ENCODE measurements at places on chromosomes 2 and 18. TPM values are rescaled to one million over a fixed set of nuclear protein-coding genes. Genes with fewer than 3 reads are reported as not detected.

Gene RPRM
- total RNA-seq, result not detected

Gene GPR155
- total RNA-seq, result 10.9 TPM

Gene IL36A
- not detected for total RNA-seq

Gene ACMSD
- total RNA-seq, result not detected

Gene FEV
- not detected for total RNA-seq

Gene LRRTM1
- 0.32 TPM for total RNA-seq

Gene GATA6
- 76.2 TPM for total RNA-seq

Gene DYTN
- total RNA-seq, result not detected

Gene SPATS2L
- 144 TPM for total RNA-seq

Gene LYG2
- total RNA-seq, result not detected

Gene CREG2
- total RNA-seq, result 0.81 TPM

GRCh38 chr2:165796129-165796528, 2.1 kb upstream of the GALNT3 start:
- DNase-seq, result no peak

DNA sequence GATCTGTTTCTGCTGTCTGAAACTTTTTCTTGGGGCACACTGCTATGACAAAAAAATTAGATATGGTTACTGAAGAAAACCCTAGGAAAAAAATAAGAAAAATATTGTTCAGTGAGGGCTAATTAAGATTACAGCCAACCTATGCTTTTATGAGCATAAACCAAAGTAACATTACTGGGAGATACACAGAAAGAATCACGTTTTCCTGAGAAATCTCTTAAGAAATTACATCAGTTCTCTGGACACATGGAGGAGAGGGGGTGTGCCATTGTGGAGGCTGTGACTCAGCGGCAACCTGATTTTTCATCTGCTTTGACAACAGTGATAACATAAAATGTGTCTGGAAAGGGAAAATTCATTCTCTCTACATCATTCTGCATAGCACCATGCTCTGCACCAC, 13.4 kb upstream of the NMI start:
- no peak for DNase-seq

DNA sequence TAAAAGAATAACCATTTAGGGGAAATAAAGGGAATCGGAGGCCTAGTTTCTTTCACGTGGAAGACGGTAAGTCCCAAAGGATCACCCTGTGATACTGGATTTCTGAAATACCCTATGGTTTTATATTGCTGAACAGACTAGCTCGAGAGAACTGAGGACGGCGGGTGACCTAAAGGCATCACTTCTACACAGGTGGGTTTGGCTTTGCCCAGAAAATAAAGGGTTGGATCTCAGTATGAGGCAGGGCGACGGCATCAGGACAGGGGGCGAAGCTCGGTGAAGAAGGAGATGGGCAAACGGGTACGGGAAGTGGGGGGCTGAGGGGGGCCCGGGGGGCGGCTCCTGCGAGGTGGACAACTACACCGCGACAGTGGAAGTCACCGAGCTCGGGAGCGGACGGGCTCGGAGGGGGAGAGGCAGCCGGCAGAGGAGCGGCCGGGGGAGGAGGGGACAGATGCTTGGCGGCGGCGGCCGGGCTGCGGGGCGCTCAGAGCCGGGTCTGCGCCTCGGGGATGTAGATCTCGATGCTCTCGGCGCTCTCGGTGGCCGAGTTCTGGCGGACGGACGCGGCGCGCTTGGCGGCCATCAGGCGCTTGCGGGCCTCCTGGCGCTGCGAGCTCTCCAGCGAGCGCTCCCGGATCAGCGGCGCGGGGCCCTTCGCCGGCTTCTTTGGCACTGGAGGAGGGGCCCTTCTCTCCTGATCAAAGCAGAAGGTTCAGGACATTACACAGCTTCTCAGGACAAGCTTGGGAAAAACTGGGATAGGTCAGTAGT, 48.9 kb downstream of the TGIF1 start:
- DNase-seq, result no peak

- DNase-seq, result no peak
Measured at GRCh38 chr2:238376884-238377391, 49.8 kb upstream of the ASB1 start.

DNA sequence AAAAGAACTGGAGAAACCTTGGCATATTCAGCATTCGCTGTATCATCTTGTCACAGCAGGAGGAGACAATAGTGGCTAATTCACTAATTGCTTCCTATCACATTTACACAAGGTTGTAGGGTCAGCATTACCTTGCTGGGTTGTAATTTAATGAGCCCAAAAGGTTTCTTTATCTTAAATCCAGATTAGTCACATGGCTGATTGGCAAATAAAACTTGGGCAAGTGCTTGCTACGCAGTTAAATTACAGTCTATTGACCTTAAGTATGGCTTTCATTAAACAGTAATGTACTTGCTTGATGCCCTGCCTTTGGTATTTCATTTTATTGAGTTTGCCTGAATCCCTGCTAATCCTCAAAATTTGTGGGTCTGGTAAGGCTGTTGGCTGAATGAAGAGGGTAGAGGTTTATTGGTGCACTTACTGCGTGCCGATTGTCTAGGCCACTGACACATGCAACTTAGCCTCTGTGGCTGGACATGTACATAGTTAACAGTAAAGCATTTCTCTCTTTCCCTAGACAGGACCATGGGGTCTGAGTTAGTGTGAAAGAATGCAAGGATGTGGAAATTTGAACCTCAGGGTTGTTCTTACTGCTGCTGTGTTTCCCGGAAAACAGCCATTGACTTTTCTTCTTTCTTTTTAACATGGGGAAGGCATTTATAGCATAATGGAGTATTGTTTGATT, 34.3 kb downstream of the FMNL2 start:
- DNase-seq, result no peak

DNA sequence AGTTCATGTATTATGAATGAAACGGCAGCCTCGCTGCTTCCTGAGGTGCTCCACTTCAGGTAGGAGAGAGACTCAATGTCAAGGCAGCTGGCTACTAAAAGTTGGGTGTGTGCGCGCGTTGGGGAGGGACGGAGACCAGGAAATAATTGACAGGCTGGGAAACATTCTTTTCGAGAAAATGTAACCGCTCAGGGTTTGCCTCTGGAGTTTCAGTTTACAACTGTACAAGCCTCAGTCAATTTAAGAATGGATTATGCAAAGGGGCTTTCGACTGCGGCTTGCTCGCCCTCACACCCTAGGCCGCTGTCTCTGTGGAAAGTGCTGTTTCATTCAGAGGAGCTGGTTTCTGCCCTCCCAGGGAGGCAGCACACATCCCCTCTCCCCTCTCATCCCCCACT, 4.4 kb upstream of the SPRED2 start:
- no peak for DNase-seq

- DNase-seq, result no peak
Measured at GRCh38 chr2:98518101-98518500, 73.4 kb downstream of the INPP4A start.

DNA sequence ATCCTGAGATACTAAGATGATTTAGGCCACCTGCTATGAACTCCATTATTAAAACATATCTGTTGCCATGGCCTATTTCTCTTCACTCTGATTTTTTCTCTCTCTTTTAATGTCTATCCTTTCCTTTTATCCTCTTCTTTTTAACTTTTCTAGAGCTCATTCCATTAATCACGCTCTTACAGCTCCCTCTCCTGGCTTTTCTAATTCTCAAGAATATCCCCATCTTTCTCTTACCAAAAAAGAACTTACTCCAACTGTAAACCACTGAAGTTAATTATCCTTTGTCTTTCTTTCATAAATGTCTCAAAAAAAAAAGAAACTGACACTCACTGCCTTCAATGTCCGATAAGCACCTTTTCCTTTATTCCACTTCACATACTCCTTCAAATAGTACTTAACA, 7.9 kb downstream of the PPP3R1 start:
- no peak for DNase-seq

- DNase-seq, result no peak
Measured at GRCh38 chr2:133040170-133040569, 370.2 kb upstream of the LYPD1 start.

GRCh38 chr2:233003658-233004555, 9.1 kb downstream of the NGEF start:
- peak; percentile 58 for DNase-seq

GRCh38 chr2:238338710-238339394, 18.5 kb downstream of the TRAF3IP1 start:
- no peak for DNase-seq

DNA sequence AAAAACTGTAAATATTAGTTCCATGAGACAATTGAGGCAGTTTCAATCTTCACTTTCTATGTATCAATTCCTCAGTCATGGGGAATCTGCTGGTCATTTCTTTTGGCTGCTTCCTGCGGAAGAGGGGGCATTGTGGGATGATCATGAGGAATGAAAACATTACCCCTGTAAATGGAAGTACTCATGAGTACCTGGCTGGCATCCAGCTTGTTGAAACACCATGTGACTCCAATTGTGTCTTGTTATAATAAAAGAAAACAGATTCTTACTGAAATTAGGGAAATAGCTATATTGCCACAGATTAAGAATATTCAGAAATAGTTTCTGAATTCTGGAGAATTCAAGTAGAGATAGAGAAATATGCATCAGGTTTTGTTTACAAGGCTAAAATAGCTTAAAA, 41.6 kb upstream of the GPR39 start:
- DNase-seq, result no peak

GRCh38 chr2:157523270-157524247, 79.7 kb upstream of the CYTIP start:
- DNase-seq, result no peak

DNA sequence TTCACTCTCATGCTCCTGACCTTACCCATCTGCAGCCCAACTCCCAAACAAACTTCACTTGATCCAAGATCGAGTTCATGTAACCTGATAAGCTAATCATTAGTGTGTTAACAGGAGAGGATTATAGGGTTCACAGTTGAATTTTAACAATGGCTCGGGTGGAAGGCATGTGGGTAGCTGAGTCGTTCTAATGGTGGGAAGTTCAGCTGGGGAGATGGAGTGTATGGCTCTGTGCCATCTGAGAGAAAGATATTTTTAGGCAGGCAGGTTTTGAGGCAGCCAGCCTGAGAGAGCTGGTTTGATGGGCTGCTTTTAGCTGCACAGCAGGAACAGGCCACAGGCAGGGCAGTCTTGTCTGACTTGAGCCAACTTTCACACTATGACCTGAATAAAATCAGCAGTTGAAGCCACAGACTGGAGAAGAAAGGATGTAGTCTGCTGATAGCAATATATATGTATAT, 17.7 kb upstream of the NFE2L2 start:
- DNase-seq, result no peak

DNA sequence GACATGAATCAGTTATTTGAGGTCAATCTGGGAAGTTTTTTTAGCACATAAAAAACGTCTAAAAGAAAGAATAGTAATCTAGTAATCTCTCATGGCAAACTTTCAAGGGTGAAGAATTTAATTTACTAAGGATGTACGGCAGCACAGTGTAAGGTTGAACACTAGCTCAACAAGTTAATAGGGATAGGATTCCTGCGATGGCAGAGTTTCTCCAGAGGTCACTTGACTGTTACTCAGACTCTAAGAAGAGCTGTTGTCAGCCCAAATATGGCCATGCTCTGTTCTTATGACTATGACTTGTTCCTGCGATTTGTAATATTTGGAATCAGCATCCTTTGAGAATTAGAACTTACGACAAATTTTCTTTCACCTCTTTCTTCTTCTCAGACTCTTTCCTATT, 553.3 kb upstream of the TNP1 start:
- no peak for DNase-seq

DNA sequence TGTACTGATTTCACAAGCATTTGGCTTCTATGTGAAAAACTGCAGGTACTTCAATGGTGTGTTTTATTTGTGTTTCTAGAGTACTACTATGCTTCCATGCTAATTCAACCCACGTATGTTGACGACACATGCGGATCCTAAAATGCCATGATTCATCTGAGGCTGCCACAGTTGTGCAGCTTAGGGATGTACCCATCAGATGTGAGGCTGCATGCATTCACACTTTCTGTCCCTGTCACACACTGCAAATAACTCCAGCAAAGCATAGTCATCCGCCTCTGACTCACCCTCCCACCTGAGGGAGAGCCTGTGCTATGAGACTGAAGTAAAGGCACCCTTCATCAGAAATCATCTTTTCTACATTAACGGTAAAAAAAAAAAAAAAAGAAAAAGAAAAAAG, 22.1 kb upstream of the SERTAD2 start:
- DNase-seq, result no peak

GRCh38 chr2:11698009-11698922, 28.3 kb upstream of the NTSR2 start:
- no peak for DNase-seq

GRCh38 chr2:38698467-38699003, 32.6 kb downstream of the GALM start:
- no peak for DNase-seq

- DNase-seq, result no peak
Measured at GRCh38 chr2:190318514-190318913, 1.1 kb downstream of the HIBCH start.

- DNase-seq, result no peak
Measured at GRCh38 chr2:147331790-147332419, 512.9 kb upstream of the ACVR2A start.
